ENCODE measurements at places on chromosomes 5 and 9.
A peak's percentile ranks its signal among the peaks of the same experiment; 100 is the strongest.

DNA sequence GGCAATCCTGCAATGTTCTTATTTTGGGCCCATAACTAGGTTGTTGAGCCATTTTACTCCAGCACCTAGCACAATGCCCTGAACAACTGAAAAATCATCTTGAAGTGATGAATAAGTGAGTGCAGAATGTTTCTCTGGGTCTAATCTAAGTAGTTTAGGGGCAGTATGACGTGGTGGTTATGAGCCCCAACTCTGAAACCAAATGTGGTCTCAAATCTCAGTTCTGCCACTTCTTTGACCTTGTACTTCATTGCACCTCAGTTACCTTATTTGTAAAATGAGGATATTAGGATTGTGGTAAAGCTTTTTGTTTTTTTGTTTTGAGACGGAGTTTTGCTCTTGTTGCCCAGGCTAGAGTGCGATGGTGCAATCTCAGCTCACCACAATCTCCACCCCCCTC is 80.9 kb upstream of the SNX2 start:
- no peak for DNase-seq

GRCh38 chr5:108382784-108383330 is 959 bp upstream of the FBXL17 start:
- no peak for DNase-seq

GRCh38 chr5:135980620-135981019 is 25.8 kb upstream of the LECT2 start:
- DNase-seq: no peak

DNA sequence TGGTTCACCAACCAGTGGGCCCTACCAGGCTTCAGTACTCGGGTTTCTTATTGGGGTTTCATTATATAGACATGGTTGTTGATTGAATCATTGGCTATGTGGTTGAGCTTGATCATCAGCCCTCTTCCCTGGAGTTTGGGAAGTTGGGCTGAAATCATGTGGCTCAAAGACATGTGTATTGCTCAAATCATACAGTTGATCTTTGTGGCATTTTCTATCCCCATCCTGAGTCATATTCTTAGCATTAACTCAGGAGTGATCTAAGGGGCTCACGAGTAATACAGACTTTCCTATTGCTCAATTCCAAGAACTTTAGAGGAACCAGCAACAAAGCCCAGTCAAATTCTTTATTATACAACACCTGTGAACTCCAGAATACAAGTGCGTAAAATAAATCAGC is 66.2 kb downstream of the SMC5 start:
- DNase-seq: no peak

GRCh38 chr9:129166623-129167557 is 11.2 kb downstream of the IER5L start:
- DNase-seq: peak; percentile 4

DNA sequence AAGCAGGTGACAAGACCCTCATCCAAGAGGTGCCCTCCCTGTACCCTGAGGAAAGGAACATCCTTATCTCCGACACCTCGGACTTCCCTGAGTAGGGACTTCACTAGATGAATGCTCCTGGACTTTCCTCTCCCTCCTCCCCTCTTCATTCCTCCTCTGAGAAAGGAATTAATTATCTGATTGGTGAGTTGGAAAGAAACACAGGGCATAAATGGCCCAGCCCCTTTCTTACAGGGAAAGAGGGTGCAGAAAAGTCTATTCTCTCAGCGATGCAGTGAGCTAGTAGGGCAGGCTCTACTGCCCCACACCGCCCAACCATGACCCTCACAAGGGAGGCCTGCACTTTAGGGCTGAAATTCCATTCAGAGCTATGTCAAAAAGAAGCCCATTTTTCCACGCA is 87.5 kb downstream of the TTC39B start:
- DNase-seq: no peak

GRCh38 chr5:95392593-95393182 is 1.5 kb downstream of the FAM81B start:
- no peak for DNase-seq

- no peak for DNase-seq
These were observed 23.9 kb downstream of the GDNF start for GRCh38 chr5:37815913-37816312.

DNA sequence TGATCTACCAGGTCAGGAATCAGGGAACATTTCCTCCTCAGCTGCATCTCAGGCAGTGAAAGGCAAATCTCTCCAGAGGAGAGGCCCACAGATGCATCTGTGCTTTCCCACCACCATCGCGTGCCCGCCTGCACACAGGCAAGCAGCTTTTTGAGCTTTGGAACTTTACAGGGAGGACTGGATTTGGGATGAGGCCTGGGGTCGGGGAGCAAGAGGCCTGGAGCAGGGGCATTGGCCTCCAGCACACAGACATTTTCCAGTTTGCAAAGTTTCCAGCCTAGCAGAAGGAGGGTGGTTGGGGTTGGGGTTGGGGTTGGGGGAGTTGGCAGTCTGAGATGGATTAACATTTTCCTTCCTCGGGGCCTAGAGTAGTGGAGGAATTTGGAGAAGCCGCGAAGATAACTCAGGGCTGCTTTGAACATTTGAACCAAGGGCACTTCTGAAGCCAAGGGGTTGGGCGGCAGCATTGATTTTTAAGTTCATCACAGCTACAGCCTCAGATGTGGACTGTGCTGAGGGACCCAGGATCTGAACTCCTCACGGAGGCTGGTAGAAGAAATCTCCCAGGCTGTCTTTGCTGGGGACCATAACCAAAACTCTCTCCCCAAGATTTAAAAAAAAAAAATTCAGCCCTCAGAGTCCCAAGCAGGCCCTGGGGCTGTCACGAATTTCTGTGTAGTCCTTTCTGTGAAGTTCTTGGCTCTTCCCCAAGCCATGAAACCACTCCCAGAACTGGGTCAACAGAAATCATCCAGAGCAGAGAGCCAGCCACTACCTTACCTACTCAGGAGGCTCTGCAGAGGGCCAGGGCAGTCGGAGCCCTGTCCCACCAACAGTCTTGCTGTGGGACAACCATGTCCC is 25.6 kb downstream of the C5orf15 start:
- DNase-seq: no peak

- DNase-seq: no peak
These were observed 1.7 kb downstream of the ADAMTS19 start for GRCh38 chr5:129461711-129462332.

DNA sequence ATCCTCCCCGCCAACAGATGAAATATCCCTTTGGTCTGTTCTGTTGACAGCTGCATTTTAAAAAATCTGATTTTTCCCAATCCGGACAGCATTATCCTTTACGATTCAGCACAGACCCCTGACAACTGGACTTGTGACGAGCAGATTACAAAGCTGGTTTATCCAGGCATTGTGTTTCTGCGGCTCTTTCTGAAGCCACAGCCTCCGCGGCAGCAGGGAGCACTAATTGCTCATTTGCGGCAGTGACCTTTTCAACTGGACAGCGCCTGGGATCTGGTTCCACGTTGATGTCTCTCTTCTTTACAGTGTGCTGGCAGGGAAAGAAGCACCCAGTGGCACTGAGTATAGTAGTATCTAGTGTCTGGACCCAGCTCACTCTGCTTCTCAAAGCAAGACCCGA is 351.2 kb downstream of the ZNF608 start:
- DNase-seq: no peak

- DNase-seq: no peak
These were observed 9.4 kb downstream of the GBGT1 start for GRCh38 chr9:133154097-133154989.

Data from CD4-positive, alpha-beta T cell treated with Interferon gamma for 1 hour (primary cell).